ENCODE measurements at places on chromosomes 3 and 15.

DNA sequence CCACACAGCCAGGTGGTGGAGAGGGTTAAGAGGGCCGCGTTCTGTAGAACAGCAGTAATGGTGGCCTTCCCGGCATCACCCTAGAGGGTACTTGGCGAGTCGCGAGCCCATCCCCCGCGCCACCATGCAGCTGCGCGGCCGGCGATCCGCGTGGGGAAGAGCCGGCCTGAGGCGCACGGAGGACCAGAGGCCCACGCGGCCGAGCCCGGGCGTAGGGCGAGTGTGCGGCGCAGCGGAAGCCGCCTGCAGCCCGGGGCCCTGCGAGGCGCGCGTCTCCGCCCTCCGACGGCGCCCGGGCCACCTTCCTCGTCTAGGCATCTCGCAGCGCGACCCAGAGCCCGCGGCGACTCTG lies 423 bp downstream of the TKT start:
- DNase-seq, result no peak

- DNase-seq, result no peak
These were observed 27.9 kb downstream of the MINDY4B start for GRCh38 chr3:150877303-150877702.

- no peak for DNase-seq
These were observed 12.6 kb upstream of the APH1B start for GRCh38 chr15:63264688-63265293.

DNA sequence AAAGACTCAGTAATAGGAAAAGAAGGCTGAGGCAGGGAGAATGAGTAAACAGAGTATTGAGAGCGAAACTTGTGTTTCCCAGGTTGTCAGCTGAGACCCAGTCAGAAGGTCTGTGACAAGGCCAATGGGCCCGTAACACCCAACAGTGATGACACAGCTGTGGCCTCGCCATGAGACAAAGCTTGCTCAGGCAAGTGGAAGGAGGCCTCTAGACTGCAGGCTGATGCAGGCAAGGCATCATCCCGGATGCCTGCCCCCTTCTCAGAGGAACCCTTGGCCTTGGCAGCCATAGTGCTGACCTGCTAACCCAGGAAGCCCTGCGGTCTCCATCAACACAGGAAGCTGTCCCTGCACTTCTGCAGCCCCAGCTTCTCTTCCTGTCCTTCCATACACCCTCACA lies 15.4 kb downstream of the RAB6B start:
- DNase-seq, result no peak

DNA sequence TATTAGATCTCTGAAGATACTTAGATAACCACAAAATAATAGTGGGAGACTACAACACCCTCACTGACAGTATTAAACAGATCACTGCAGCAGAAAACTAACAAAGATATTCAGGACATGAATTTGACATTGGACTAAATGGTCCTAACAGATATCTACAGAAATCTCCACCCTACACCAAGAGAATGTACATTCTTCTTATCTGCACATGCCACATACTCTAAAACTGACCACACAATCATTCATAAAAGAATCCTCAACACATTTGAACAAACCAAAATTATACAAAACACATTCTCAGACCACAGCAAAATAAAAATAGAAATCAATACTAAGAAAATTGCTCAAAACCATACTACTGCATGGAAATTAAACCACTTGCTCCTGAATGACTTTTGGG lies 116.3 kb downstream of the DTWD1 start:
- DNase-seq, result no peak

DNA sequence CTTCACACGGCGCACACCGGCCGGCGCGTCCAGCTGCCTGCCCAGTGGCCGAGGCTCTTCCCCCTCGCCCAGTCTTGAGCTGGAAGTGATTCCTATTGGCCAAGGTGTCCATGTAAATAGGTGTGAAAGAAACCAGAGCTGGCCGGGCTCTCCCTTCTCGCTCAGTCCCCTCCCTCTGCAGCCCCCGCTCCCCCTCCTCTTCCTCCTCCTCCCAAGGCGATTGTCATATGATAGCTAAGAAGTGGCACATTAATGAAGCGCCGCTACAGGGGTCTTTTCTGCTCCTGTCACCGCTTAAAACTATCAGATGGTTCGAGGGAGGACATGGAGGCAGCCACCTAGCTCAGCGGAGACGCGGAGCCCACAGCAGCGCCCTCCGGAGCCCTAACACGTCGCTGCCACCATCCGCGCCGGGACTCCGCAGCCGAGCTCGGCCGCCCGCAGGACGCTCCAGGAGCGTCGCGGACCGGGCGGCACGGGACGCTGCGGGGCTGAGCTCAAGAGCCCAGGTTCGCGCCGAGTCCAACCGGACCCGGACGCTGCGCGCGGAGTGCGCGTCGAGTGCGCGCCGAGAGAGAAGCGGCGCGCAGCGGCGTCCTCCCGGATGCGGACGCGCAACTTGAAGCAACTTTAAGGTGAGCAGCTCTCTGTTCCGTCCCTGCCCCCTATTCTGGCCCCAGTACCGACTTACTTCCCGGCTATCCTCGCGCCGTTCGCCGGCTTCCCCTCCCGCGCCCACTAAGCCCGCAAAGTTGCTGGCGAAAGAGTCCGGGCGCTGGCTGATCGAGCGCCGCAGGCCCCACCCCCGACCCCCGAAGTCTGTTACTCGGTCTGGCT lies at the start of gene FOXB1:
Gene FOXB1, plus strand, starts transcription at position 303 of the 837 bp plus-strand sequence. CDS start 653 bp downstream, outside the sequence.
- no peak for DNase-seq

GRCh38 chr3:132265488-132265887 lies 51.7 kb upstream of the ACP3 start:
- DNase-seq, result no peak

- DNase-seq, result no peak
These were observed 17.7 kb upstream of the GK5 start for GRCh38 chr3:142243134-142243533.

- DNase-seq, result no peak
These were observed 17.4 kb downstream of the THBS1 start for GRCh38 chr15:39598186-39598850.

GRCh38 chr3:45143673-45144671 lies 2.2 kb downstream of the CDCP1 start:
- DNase-seq, result no peak

GRCh38 chr3:140242818-140243276 lies 307.9 kb downstream of the CLSTN2 start:
- DNase-seq, result no peak

- DNase-seq, result no peak
These were observed 76.5 kb downstream of the MYO1E start for GRCh38 chr15:59296181-59296617.

DNA sequence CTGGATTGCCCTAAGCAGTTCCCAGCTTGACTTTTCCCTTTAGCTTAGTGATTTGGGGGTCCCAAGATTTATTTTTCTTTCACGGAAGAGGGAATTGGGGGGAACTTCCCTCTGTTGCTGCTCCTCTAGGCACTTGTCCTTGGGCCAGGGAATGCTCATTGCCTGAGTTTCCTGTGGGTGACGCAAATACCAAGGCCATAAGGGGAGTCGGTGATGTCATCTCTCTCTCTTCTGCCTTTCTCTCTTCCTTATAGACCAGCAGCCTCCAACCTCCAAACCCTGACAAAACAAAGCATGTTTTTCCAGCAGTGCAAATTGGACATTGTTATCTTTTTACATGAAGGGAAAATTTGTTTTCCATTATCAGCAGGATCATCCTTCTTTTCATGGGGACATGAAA lies 120.2 kb downstream of the ITPR1 start:
- DNase-seq, result no peak

DNA sequence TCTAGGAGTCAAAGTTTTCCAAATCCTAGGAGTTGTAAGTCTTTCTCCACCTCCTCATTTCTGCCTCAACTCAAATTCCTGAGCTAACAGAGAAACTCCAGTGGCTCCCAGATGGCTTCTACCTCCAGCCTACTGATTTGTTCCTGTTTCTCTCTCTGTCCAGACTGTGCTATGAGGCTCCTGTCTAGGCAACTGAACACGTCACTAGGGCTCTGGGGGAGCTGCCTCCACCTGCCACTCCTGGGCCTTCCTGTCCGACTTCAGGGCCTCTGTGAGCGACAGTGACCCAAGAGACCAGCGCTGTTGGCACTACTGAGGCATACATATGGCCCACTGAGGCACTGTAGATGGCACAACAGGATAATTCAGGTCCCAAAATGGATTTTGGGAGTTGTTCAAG lies 71.4 kb downstream of the EXOG start:
- DNase-seq, result no peak

- DNase-seq, result no peak
These were observed 1.4 kb upstream of the RAD18 start for GRCh38 chr3:8964436-8965370.

DNA sequence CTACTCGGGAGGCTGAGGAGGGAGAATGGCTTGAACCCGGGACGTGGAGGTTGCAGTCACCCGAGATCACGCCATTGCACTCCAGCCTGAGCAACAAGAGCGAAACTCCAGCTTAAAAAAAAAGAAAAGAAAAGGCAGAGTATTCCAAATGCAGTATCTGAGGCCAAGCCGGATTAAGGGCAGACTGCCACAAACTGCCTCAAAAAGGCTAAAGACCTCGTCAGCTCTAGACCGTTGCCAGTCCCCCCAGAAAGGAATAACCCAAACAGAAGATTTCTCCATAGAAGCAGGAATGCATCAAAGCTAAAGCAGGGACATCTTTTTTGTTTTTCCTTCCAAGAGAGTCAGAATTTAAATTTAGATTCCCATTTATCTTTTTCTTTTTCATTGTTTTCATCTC lies 72.9 kb downstream of the TM4SF4 start:
- no peak for DNase-seq

DNA sequence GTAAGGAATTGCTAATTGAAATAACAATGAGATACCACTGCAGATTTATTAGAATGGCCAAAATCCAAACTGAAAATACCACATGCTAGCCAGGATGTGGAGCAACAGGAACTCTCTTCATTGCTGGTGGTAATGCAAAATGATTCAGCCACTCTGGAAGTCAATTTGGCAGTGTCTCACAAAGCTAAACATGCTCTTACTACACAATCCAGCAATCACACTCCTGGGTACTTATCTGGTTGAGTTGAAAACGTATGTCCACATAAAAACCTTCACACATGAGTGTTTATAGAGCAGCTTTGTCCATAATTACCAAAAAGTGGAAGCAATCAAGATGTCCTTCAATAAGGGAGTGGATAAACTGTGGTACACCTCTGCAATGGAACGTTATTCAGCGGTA lies 113.3 kb downstream of the SMAD6 start:
- no peak for DNase-seq

DNA sequence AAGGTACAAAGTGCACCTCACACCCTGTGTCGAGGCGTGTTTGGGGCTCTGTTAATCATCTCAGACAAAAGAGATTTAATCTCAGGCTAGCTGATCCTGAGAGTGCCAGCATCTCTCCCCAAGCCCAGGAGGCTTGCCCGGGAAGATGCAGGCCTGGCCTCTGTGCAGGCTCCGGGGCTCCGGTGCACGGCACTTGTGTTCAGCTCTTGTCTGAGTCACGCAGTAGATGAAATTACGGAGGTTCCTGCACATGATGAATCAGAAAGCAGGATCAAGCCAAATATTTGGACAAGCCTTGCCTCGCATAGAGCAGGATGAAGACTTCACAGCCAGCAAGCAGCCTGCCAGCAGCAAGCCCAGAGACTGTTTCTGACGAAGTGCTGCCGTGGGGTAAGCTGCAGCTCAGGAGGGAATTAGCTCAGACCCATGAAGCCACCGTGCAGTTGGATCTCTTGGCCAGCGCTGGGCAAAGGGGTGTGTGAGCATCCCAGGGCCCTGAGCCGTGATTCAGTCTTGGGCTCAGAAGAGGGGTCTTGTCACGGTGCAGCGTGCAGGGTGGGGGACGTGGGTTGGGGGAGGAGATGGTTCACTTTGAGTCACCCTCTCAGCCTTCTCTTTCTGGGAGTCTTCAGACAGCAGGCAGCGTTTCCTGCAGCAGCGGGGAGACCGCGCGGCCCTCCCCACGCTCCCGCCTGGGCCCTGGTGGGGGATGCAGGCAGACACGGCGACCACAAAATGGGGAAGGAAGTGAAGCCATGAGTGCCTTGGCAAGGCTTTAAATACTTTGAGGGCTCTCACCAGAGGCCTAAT lies 89.2 kb upstream of the MEF2A start:
- no peak for DNase-seq

- no peak for DNase-seq
These were observed 10.8 kb downstream of the PRICKLE2 start for GRCh38 chr3:64214381-64215018.

GRCh38 chr3:136838641-136839555 lies 20.0 kb downstream of the SLC35G2 start:
- DNase-seq, result no peak

- DNase-seq, result no peak
These were observed 108.9 kb downstream of the DUT start for GRCh38 chr15:48440084-48440483.

GRCh38 chr3:78734048-78734637 lies 1033.7 kb downstream of the ROBO1 start:
- DNase-seq, result no peak

DNA sequence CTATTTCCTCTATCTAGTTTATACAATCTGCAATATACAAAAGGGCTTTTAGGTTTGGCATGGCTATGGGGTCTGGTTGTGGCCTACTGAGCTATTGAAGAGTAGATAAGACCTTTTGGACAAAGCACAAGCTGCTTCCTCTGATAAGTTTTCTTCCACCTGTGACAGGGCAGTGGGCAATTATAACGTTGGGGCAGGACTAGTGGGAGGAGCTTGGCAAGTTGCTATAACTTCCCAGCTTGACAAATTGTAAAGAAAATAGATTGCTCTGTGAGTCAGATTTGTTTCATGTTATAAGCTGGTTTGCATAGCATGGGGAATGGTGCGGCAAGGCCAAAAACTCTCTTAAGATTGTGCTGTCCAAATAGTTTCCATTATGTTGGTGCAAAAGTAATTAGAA lies 64.9 kb downstream of the SLC7A14 start:
- no peak for DNase-seq

- DNase-seq, result no peak
These were observed 39.3 kb downstream of the PLD1 start for GRCh38 chr3:171770689-171771620.

DNA sequence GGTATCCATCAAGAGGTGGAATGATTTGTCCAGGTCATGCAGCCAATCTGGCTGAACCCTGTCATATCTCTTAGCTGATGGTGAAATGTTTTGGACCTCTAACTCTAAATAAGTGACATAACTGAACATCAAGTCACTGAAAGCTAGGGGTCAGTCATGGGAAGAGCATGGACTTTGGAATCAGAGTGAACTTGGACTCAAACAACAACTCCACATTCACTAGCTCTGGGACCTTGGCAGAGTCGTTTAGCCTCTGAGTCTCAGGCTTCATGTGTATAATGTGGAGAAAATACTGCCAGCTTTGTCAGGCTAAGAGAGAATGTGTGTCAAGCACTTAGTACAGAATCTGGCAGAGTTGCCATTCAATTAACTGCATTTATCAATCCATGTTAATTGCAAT lies 557.8 kb upstream of the CFAP20DC start:
- DNase-seq, result no peak

GRCh38 chr15:92930054-92930621 lies 30.0 kb downstream of the CHD2 start:
- no peak for DNase-seq
